Right ventricle myocardium superior (tissue), 1 donor: ENCODE measurements at places on chromosomes 7 and 10. TPM values are rescaled to one million over a fixed set of nuclear protein-coding genes. Genes with fewer than 3 reads are reported as not detected.

- DNase-seq = no peak
Measured at GRCh38 chr7:102300643-102301221, 14.1 kb downstream of the SH2B2 start.

DNA sequence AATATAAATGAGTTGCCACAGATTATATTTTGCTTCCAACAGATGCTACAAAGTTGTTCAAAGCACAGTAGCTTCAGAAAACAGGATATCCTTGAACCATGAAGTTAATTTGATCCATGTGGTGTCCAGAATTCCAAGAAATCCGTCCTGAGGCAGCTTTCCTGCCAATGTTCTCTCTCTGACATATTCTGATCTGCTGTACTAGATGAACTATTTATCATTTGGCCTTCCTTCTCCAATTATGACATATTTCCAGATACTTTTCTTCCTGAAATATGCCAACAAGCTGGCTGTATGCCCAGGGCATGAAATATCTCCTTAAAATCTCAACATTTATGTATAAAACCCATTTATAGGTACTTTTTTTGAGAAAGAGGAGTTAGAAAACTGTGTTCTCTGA is 141.1 kb downstream of the SPAG6 start:
- no peak for DNase-seq

GRCh38 chr10:121598263-121599249 is at the start of gene FGFR2:
Gene FGFR2, minus strand, starts transcription at chr10:121598444. Its CDS starts 4,627 bp downstream, at chr10:121593817.
- peak; percentile 82 for DNase-seq

DNA sequence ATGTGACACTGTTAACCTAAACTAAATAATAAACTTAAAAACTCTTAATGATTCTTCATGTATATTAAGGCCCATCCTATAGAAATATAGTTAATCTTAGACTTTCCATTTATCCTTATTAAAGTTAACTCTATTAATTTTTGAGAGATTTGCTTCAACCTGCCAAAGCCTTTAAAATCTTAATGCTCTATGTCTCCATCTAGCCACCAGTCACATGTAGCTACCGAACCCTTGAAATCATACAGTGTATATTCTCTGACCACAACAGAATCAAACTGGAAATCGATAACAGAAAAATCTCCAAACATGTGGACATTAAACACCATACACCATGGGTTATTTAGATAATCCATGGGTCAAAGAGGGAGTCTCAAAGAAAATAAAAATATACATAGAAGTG is 51.9 kb downstream of the ASZ1 start:
- no peak for DNase-seq

DNA sequence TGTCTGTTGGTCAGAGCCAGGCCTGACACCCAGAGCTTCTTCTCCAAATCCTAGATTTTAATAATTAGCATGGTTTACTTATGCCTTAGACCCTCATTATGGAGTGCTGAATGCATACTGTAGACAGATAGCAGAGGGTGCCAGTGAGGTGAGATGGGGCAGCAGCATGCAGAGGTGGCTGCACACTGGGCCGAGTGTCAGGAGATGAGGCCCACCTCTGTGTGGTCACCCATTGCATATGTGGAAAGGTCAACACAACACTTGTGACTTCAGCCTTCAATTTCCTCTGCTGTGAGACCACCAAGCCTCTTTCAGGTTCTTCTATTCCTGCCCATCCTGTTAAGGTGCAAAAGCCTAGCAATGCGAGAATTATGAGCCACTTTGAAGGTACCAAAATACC is 39.7 kb upstream of the NMT2 start:
- DNase-seq = no peak

Gene APBB1IP
- 3.3 TPM for total RNA-seq

DNA sequence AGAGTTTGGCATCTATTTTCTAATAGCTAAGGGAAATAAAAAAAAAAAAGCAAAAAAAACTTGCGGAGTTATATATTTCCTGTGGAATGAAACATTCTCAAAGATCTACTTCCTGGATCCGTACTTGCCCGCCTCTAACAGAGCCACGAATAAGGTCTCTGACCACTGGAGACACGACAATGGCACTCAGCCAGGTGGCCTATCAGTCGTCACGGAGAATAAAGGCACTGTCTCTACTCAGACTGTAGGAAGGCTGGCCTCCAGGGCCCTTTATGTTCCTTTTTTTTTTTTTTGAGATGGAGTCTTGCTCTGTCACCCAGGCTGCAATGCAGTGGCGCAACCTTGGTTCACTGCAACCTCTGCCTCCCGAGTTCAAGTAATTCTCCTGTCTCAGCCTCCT is 58.7 kb downstream of the RGS10 start:
- no peak for DNase-seq

GRCh38 chr10:10644008-10644646 is 373.5 kb upstream of the CELF2 start:
- no peak for DNase-seq

GRCh38 chr7:128791121-128791971 is at the start of gene CCDC136:
Gene CCDC136, plus strand, starts transcription at chr7:128791968. Its CDS starts 444 bp downstream, at chr7:128792412.
- DNase-seq = peak; percentile 88

- no peak for DNase-seq
Measured at GRCh38 chr7:25109276-25109675, 15.8 kb downstream of the CYCS start.

GRCh38 chr7:155289107-155289506 is 8.6 kb upstream of the INSIG1 start:
- DNase-seq = no peak

GRCh38 chr10:58508316-58508715 is 4.4 kb upstream of the BICC1 start:
- no peak for DNase-seq

- no peak for DNase-seq
Measured at GRCh38 chr7:64541438-64542359, 21.2 kb downstream of the ZNF680 start.

Gene GPNMB
- 248 TPM for total RNA-seq

DNA sequence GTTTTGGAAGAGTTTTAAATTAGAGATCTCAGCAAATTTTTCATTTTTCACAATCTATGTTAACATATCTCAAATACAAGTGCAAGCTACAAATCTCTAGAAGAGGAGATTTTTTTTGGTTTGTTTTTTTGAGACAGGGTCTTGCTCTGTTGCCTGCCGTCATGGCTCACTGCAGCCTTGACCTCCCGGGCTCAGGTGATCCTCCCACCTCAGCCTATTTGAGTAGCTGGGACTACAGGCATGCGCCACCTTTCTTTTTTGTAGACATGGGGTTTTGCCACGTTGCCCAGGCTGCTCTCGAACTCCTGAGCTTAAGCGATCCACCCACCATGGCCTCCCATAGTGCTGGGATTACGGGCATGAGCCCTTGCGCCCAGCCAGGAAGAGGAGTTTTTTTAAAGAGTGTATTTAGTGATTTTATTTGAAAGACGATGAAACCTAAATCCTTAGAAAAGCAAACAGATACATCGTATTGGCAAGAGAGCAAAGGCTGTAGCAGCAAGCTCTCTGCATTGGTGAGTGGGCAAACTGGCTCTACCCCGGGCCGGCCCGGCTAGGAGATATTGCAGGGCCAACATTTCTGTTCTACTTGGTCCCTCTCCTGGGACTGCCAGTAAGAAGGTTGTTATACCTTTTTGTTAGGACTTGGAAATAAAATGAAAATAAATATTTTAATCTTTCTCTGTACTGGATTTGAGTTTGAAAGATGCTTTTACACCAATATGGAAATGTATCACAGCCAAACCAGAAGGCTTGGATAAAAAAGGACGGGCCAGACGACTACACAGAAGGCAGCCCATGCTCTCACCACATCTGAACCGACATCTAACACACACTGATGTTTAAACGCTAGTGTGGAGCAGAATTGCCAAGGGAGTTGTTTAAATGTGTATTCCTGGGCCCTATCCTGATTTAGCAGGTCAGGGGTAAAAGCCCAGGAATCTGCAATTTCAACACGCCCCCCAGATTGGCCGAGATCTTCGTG is 49.6 kb upstream of the RHEB start:
- DNase-seq = no peak

- peak; percentile 72 for DNase-seq
Measured at GRCh38 chr10:97574374-97575126, 2.0 kb downstream of the ANKRD2 start.

Gene MPLKIP
- total RNA-seq = 13.6 TPM

GRCh38 chr7:107712025-107712424 is 31.9 kb upstream of the CBLL1 start:
- DNase-seq = no peak

Gene GFRA1
- total RNA-seq = 5.9 TPM

Gene TAS2R41
- not detected for total RNA-seq

Gene CYP26A1
- not detected for total RNA-seq

- DNase-seq = no peak
Measured at GRCh38 chr10:133167693-133168616, 7.9 kb downstream of the KNDC1 start.

Gene EBF3
- 6.2 TPM for total RNA-seq

GRCh38 chr10:49039409-49039808 is 75.9 kb downstream of the VSTM4 start:
- DNase-seq = no peak

DNA sequence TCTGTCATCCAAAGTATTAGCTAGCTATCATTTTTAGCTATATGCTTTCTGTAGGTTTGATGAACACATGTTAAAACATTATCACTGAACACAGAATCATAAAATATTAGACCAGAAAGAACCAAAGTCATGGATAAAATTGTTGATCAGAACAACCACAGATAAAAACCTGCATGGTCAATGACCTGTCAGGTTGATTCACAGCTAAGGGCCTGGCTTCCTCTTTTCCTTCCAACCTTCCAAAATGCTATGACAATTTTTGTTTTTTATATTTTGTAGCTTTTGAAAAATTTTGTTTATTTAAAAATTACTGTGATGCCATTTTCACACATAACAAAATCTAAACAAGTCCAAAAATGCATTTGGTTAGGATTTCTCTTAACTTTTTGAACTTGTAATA is 444.4 kb upstream of the CHRM2 start:
- DNase-seq = no peak

DNA sequence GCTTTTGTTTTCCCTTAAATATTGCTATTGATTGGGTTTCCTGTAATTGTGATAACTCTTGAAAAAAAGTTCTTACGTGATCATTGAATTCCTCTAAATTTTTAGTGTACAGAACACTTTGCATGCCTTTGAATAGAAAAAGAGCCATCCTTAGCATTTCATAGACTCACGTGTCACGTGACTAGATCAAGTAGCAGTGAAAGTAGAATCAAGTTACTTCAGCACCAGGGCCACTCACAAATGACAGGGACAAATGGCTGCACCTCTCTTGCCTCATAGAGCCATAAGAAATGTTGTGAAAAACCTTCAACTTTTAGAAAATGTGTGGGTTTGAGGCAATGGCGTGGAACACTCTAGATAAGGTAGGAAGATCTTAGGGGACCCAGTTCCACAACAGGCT is 203.8 kb downstream of the ZEB1 start:
- DNase-seq = no peak

Gene EN2
- total RNA-seq = 0.11 TPM

Gene JCAD
- total RNA-seq = 25.5 TPM

- DNase-seq = no peak
Measured at GRCh38 chr10:30022590-30022989, 36.8 kb downstream of the JCAD start.

Gene OPALIN
- not detected for total RNA-seq

DNA sequence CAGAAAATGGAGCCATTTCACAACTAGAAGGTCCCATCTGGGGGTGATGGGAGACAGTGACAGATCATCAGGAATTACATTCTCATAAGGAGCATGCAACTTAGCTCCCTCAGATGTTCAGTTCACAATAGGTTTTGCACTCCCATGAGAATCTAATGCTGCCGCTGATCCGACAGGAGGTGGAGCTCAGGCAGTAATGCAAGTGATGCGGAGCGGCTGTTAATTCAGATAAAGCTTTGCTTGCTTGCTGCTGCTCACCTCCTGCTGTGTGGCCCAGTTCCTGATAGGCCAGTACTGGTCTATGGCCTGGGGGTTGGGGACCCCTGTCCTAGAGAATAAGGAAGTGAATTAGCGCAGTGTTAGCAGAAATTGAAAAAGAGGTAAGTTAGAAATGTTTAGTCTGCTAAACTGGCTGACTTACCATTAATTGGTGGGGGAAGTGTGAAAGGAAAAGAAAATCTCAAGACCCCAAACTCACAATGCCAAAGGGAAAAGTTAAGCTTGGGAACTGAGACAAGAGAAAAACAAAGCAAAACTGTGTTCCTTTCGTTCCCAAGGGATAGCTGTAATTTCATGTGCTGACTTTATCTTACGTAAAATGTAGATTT is 76.4 kb downstream of the LYZL2 start:
- no peak for DNase-seq

Gene TMEM139
- 16.1 TPM for total RNA-seq

GRCh38 chr7:106339513-106340246 is 54.9 kb upstream of the NAMPT start:
- DNase-seq = no peak

- DNase-seq = peak; percentile 55
Measured at GRCh38 chr7:38211940-38212339, 33.9 kb downstream of the STARD3NL start.

DNA sequence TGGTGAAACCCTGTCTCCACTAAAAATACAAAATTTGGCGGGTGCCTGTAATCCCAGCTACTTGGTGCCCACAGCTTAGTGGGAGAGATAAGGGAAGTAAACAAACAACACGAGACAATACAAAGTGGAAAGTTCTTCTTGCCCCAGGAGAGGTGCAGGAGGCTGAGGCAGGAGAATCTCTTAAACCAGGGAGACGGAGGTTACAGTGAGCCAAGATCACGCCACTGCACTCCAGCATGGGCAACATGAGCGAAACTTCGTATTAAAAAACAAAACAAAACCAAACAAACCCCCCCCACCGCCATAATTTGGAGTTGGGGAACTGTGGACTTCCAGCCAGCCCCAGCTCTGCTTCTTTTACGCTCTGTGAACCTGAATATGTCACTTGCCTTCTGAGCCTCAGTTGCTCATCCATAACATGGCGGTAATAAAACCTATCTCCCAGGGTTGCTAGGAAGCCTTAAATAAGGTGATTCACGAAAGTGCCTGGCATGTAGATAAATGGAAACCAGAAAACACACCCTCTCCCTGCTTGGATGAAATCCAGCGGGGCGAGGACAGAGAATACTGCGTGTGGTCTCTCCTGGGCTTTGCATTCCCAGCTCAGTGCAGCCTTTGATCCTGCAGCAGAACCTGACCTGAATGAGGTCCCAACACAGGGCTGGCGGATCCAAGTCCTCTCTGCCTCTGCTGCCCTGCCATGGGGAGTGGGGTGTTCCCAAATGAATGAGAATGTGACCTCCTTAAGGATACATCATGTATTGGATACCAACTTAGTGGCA is 10.2 kb downstream of the MLXIPL start:
- DNase-seq = no peak
